Amniotic stem cell (primary cell): ENCODE measurements at places on chromosomes 11 and 22.

DNA sequence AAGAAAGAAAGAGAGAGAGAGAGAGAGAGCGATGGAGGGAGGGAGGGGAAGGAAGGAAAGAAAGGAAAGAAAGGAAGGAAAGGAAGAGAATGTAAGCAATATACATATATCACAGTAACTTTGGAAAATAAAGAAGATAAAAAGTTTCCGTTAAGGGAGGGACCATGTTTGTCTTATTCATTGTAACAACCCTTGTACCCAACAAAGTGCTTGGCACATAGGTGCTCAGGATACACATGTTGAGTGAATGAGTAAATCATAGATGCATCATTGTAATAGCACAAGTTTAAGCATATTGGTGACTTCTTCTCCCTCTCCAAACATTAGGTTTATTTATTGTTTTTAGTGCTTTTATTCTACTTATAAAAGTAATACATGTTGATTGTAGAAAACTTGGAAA, 39.7 kb upstream of the ZNRF3 start:
- no peak for DNase-seq

GRCh38 chr11:30652801-30653200, 66.6 kb upstream of the MPPED2 start:
- DNase-seq = no peak

- DNase-seq = no peak
These were observed 24.9 kb downstream of the COMMD9 start for GRCh38 chr11:36264011-36264972.

DNA sequence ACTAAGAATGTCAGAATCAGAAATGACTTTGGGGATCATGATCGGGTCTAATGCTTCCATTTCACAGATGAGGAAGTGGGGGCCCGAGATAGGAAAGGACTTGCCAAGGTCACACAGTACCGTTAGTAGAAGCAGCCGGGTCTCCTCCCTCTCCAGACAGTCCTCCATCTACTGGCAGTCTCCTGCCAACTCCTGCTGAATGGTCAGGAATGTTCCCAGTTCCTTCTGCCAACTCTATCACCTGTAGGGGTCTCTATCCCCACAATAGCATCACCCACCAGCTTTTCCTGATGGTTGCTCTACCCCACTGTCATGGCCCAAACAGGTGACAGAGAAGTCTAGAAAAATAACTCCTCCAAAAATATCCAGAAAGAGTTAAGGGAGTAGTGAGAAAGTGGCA, 23.9 kb upstream of the CCDC86 start:
- DNase-seq = no peak

- no peak for DNase-seq
These were observed 109.5 kb downstream of the BBOX1 start for GRCh38 chr11:27150098-27150497.

DNA sequence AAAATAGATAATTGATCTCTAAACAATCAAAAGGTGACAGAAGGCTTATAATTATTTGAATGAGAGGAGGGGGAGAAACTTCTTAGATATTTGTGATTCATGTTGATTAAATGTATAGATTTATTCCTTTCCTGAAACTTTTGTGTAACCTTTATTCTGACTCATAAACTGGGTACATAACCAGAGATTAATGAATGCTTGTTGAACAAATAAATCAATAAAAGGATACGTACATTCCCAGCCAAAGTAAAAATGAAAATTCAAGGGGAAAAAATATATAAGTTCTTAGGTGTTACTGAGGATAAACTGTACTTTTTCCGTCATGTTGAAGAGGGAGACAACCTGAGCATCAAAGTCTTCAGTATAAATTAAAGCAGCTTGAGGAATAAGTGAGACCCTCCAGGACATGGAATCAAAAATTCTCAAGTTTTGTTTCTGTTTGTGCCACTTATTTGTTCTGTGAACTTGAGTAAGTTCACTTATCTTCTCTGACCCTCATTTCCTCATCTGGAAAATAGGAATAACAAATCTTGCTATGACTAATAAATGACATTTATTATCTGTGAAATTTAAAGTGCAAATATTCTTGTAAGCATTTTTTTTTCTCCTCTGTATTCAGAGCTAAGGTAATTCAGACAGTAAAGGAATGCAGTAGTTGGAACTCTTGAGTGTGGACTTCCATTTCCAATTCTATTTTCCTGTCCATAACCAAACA, 195.4 kb downstream of the METTL15 start:
- DNase-seq = no peak

DNA sequence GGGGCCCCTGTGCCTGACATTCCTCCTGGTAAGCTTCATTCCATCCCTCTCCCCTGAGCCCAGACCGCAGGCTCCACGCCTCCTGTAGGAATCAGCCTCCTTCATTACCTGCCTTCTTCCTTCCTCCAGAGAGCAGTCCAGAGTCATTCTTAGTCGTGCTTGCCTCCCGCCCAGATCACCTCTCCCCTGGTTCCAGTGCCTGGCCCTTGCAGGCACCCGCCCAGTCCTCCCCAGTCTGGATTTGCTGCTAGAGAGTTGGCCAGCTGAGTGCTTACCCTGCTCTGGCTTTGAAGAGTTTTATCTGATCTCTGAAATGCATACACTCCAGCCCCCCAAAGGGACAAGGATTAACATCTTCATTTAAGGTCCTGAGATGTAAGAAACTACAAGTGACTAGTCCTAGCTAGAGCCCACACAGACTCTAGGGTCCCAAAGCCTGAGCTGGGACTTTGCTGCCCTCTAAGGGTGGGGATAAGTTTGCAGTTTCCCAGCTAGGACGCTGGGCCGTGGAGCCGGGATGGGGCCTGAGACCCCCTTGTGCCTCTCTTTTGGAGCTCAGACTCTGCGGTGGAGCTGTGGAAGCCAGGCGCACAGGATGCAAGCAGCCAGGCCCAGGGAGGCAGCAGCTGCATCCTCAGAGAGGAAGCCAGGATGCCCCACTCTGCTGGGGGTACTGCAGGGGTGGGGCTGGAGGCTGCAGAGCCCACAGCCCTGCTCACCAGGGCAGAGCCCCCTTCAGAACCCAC, 1.6 kb downstream of the NR1H3 start:
- DNase-seq = no peak

DNA sequence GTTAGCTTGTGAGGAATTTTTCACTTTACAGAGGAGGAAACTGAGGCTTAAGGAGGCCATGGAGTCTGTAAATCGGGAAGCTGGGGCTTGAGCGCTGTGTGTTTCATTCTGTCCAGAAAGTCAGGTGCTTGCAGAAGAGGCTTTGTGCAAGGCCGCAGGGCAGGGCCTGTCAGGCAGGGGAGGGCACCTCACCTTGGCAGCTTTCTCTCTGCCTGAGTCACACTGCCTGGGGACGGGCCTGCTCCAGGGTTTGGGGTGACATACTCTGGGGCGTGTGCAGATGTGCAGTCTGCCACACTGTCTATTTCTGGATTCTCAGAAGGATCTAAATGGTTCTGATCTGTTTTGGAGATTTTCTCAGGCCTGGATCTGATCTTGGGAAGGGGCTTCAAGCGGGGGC, 8.4 kb downstream of the INCENP start:
- no peak for DNase-seq

DNA sequence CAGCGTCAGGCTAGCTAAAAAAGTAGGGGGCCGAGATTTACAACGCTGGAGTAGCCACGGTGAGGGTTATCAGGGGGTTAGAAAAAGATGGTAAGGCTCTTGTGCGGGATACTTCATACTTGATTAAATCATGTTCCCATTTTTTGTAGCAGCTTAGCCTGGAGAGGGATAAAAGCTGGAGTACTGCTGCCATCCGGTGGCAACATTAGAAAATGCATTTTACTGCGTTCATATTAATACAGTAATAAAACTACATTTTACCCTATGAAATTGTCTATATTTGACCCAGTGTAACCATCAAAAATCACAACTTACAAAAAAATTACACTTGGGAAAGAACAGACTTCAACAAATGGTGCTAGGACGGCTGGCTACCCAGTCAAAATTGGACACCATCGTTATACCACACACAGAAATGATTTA, 17.3 kb downstream of the RPUSD4 start:
- DNase-seq = peak; percentile 4

DNA sequence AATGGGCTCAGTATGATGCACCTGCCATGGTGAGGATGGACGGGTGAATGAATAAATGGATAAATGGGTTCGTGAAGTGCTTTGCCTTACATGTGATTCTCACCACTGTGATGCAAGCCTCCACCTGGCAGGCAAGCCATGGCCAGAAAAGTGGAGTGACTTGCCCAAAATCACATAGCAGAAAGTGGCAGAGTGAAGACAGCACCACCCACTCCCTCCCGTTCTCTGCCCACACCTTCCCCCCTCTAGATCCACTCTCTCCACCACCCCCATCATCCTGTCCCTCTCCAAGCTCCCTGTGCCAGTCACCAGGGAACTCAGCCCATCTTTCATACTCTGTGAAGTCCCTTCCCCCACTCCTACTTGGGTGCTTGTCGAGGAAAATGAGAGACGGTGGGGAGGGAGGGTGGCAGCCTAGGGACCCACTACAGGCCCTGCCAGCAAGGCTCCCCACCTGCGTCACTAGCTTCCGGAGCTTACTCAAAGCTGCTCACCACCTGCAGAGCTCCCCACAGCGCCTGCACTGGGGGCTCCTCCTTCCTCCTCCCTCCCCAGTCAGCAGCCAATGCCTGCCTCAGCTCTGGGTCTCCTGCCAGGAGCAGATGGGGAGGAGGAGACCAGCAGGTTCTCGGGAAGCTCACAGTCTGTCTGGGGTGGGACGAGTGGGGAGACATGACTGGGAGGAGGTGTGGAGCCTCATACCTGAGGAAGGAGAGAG, 82.3 kb downstream of the PDE2A start:
- no peak for DNase-seq

DNA sequence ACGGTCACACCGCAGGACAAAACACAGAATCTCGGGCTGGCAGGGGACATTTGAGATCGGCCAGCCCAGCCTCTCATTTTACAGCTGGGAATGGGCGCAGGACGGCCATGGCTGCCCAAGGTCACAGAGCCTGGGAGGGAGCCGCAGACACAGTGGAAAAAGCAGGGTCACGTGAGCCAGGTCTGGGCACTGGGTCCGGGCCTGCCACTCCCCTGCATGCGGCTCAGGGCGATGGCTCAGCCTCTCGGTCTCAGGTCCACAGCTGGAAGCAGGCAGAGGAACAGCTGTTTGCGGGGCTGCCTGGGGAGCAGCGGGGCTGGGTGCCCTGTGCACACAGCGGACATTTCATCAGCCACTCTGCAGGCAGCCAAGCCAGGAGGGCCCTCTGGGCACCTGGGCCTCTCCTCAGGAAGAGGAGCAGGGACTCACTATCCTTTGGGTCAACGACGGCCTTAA, 10.4 kb upstream of the PPARA start:
- DNase-seq = no peak
